ENCODE measurements at places on chromosomes 2 and 18. TPM values are rescaled to one million over a fixed set of nuclear protein-coding genes. Genes with fewer than 3 reads are reported as not detected.

NCKAP1 gene
- 1.7 TPM for total RNA-seq

C2orf72 gene
- total RNA-seq = 0.07 TPM

BABAM2 gene
- 40.4 TPM for total RNA-seq

ELAC1 gene
- total RNA-seq = 7.9 TPM

AQP12B gene
- not detected for total RNA-seq

CYP1B1 gene
- total RNA-seq = 28.7 TPM

Data from T-helper 2 cell treated with Interferon-gamma antibody and Interleukin-4, amounts not matched to agents 100 ng/mL and 5 ng/mL, for 36 hours (primary cell).